ENCODE measurements at places on chromosomes 5 and 9. TPM values are rescaled to one million over a fixed set of nuclear protein-coding genes. Genes with fewer than 3 reads are reported as not detected.

The SLC46A2 gene
- polyA plus RNA-seq: not detected

The ADRA1B gene
- polyA plus RNA-seq: 3.8 TPM

The CLIC3 gene
- polyA plus RNA-seq: 1.6 TPM

The PCDHGA6 gene
- polyA plus RNA-seq: 4.0 TPM

The C8G gene
- 3.1 TPM for polyA plus RNA-seq

The ACOT12 gene
- not detected for polyA plus RNA-seq

The FOXD4 gene
- polyA plus RNA-seq: not detected

The FCN1 gene
- polyA plus RNA-seq: 0.97 TPM

The TMEM8B gene
- polyA plus RNA-seq: 6.8 TPM

The IFNA13 gene
- polyA plus RNA-seq: not detected

The FLT4 gene
- polyA plus RNA-seq: 1.6 TPM

The IL5 gene
- polyA plus RNA-seq: not detected

The CCNI2 gene
- 0.38 TPM for polyA plus RNA-seq

The FAM219A gene
- polyA plus RNA-seq: 10.6 TPM

The SPATA31E1 gene
- not detected for polyA plus RNA-seq

The F2RL2 gene
- 0.50 TPM for polyA plus RNA-seq

The GABRA6 gene
- polyA plus RNA-seq: not detected

Data from aorta (tissue), 5 donors.